CD4-positive, alpha-beta T cell treated with Interleukin-1 beta for 1 hour (primary cell): ENCODE measurements at places on chromosomes 7 and 10.
A peak's percentile ranks its signal among the peaks of the same experiment; 100 is the strongest.

DNA sequence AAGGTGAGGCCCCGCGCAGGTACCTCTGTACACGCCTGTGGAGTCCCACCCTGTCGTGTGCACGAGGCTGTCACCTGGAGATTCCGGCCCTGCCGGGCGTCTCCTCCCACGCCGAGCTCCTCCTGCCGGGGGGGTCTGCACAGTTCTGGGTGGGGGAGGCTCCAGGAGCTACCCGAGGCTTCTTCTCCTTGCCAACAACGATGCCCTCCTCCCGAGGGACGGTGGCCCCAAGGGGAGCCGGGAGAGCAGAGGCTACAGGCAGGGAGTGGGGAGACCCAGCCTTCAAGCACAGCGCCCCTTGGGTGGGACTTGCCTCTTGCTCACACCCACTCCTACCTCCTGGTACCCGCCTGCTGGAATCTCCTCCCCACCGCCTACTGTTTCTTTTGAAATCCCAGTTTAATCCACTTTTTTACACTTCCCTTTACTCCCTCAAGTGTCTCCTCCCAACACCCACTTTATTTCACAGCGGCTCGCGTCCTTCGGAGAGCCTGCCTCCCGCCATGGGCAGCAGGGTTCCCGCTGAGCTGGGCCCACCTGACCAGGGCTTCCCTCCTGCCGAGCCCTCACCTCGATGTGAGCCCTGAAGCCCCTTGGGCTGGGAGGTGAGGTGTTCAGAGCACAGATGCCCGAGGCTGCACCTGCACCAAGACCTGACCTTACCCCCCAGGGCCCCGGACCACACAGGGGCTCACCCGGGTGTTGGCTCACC is 338.1 kb downstream of the DNAJB6 start:
- DNase-seq, result no peak

- DNase-seq, result no peak
These were observed 599.0 kb downstream of the SORCS1 start for GRCh38 chr10:106565546-106565945.

- DNase-seq, result no peak
These were observed 74.3 kb downstream of the PTN start for GRCh38 chr7:137269240-137269639.

GRCh38 chr10:76091926-76092325 is 660.5 kb downstream of the LRMDA start:
- no peak for DNase-seq

DNA sequence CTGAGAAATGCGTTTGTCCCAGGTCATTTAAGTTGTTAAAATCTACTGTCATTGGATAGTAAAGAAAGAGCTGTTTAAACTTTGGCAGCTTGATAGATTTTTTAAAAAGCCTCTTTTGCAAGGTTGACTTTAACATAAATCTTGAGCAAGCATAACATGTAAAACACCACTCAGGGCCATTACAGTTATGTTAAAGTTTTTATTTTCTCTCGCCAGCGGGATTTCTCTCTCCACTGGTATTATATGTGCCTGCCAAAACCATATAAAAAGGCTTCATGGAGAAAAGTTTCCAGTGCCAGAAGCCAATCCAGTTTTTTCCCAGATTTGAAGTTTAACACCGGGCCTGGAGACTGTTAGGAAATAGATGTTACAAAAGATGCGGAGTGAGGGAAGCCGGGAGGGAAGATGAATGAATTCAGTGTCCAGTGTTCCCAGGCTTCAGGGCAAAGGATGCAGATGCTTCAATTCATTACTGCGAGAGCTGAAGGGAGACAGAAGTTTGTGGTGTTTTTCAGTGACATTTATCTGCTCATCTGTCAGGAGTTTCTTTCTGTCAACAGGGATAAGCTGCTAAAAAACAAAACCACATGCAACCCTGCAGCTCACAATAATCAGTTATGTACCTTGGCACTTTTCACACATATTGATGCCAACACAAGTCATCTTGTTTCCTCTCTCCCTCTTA is 155.5 kb downstream of the SPAG6 start:
- DNase-seq, result no peak

DNA sequence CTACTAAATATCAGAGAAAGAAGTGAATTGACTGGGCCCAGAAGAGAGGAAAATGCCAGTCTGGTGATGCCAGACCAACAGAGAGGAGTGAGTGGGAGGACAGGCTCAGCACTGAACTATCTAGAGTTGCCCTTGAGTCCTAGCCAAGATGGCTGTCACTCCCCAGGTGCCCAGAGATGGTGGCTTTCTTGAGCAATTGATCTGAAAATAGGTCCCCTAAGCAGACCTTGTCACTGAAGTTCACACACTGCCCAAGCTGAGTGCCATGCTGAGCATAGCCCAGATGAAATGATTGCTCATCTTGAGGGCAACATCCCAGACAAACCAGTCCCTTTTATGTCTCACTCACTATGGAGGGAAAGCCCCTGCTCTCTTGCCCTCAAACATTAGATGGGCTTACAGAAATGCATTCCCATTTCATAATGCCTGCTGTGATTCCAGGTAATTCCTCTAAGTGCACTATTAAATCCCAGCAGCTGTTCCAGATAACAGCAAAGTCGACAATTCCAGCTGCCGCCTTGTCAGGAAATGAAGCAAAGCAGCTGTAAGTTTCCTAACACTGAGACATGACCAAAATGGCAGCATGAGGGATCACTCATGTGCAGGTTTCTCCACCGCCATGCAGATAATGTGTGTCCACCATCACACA is 329.4 kb downstream of the KCNMA1 start:
- no peak for DNase-seq

- DNase-seq, result no peak
These were observed 4.0 kb upstream of the FRMD4A start for GRCh38 chr10:14334771-14335170.

DNA sequence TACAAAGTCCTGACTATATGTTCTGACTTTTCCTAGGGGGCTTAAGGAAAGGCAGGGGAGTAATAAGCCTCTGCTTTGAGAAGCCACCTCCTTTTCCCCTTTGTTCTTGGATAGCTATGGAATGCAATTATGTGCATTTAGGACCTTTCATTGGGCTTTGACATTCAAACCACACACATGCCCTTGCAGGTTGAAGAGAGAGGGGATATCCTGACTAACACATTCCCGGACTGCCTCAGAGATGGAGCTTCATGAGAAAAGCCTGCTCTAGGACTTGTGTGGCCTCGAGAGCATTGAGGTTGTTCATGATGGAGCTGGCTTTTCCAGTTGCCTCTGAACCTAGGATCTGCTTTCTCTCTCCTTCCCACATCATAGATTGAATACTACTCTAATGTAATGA is 694.5 kb downstream of the LRMDA start:
- DNase-seq, result no peak

DNA sequence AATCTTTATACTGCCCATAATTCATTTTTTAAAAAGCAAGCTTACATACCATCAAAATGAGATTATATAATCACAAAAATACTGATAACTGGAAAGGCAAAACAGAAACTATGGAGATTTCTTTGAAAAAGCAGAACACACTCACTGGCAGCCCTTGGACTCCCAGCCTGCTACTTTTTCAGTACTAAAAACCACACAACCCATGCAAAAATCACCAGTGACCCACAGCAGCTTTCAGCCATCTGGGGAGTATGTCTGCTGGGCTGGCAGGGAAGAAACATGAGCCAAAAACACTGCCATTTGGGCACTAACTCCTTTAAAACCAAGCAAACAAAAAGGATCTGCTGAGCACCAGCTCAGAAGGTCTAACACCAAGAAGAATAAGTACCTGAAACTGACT is 80.0 kb upstream of the DDC start:
- no peak for DNase-seq

DNA sequence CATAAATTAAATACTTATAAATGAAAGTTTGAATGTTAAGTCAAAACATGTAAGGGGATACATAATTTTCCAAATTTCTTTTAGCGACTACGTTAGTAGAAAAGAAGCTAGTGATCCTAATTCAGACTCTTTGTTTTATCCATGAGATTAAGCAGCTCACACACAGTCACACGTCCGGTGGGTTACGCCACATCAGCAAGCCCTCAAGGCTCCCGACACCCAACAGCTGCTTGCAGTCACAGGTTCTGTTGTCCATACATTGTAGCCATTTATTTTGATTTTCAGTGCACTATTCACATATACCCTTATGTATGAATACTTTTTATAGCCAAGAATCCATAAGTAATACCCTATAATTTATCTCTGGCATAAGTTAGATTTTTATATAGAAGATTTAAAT is 39.5 kb downstream of the XRCC2 start:
- no peak for DNase-seq

- DNase-seq, result peak; percentile 50
These were observed 4.3 kb upstream of the KCNMA1 start for GRCh38 chr10:77641788-77642397.

GRCh38 chr10:22633528-22633927 is 80.8 kb downstream of the PIP4K2A start:
- DNase-seq, result no peak

DNA sequence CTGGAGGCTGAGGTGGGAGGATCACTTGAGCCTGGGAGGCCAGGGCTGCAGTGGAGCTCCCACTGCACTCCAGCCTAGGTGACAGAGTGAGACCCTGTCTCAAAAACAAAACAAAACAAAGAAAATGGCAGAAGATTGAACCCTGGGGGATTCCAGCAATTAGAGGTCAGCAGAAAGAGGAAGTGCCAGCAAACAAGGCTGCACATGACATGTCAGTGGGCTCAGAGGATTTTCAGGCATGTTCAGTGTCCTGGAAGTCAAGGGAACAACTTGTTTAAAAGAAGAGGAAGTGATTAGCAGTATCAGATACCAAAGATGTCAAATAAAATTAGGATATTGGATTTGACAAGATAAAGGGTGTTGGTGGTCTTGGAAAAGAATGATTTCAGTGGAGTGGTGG is 32.3 kb downstream of the RAB18 start:
- DNase-seq, result no peak

GRCh38 chr7:92155108-92155739 is 20.9 kb upstream of the CYP51A1 start:
- no peak for DNase-seq

DNA sequence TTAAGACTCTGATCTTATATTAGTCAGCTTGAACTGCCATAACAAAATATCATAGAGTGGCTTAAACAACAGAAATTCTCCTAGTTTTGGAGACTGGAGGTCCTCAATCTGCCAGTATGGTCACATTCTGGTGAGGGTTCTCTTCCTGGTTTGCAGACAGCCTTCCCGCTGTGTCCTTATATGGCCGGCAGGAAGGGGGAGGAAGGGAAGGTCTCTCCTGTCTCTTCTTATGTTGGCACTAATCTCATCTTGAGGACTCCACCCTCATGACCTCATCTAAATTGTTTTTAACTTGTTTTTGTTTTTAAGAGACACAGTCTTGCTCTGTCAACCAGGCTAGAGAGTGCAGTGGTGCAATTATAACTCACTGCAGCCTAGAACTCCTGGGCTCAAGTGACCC is 53.1 kb downstream of the VPS41 start:
- no peak for DNase-seq

GRCh38 chr10:119207366-119207666 is at the start of gene GRK5:
Gene GRK5 (plus strand): TSS chr10:119207571. CDS start chr10:119207918, 347 bp downstream.
- DNase-seq, result peak; percentile 99

DNA sequence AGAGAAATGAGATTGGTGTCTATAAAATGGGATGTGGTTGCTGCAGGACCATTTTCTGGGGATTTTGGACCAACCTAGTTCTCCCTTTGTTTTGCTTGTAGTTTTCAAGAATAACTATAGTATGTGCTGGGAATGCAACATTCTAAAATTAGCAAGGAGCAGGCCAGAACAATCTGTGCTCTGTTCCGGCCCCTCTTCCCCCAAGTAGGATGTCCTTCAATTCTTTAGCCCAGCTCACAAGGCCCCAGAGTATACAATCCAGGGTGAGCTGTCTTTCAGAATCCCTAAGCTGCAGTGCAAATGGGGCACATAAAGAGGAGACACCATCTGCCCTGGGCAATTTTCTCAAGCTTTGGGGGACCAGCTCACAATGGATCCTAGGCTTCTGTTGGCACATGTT is 809.1 kb downstream of the TNS3 start:
- no peak for DNase-seq

- DNase-seq, result no peak
These were observed 1.3 kb downstream of the IMMP2L start for GRCh38 chr7:111560773-111561653.

DNA sequence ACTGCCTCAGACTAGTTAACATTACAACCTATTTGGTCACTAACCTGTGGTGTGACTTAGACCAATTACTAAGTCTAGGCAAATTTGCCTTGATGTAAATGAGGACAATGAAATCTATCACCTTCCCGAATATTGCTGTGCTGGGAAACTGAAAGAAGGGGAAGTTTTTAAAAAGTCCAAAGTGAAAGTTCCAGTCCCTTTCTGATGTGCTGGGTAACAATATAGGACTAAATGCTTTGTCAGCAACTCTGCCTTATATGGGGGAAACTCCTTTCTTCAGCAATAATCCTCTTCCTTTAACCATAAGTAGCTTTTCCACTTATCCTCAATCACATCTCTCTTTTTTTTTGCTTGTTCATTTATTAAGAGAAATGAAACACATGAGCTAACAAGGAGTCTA is 3.9 kb downstream of the PIK3AP1 start:
- DNase-seq, result no peak

DNA sequence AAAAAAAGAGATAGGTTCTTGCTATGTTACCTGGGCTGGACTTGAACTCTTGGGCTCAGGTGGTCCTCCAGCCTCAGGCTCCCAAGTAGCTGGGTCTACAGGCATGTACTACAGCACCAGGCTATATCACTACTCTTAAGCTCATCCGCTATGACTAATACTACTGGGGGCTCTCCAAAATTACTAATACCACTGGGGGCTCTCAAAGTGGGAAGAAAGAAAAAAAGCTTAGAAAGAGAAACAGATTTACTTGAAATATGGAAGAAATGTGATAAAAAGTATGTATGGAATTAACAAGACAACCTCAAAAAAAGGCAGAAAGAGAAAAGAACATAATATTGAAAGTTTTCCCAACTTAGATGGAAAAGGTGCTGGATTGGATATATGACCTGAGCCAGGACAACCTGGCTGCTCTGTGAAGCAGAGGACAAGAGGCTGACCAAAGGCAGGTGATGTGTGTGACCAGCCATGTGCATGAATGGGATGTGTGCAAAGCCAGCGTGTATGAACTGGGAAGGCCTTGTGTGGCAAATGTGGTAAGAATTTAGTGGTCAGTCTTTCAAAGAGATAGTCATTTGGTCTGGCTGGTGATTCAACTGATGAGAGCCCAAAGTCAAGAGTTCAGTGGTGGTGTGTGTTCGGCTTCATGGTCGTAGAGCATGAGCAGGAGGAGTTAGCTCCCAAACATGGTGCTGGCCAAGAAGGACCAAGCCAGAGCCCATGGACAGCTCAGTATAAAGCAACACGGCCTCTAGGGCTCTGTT is 232.4 kb upstream of the KLF14 start:
- no peak for DNase-seq

GRCh38 chr10:58667658-58668310 is 155.1 kb downstream of the BICC1 start:
- no peak for DNase-seq

DNA sequence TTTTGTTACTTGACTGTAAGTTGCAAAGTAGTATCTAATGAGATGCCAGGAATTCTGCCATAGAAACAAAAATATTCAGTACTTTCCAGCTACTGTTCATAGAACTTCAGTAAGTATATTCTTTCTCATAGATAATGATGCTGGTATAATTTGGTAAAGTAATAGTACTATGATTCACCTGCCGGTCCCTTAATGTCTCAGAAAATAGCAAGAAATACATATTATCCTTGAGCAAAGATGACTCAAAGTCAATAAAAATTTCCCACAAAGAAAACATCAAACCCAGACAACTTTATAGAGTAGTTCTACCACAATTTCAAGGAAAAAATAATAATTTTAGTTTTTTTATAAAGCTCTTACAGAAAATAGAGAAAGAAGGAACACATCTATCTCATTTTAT is 105.4 kb downstream of the EPDR1 start:
- DNase-seq, result no peak
